ENCODE measurements at places on chromosomes 12 and 14.

GRCh38 chr14:38197784-38198335 is 9.8 kb upstream of the SSTR1 start:
- DNase-seq, result no peak

DNA sequence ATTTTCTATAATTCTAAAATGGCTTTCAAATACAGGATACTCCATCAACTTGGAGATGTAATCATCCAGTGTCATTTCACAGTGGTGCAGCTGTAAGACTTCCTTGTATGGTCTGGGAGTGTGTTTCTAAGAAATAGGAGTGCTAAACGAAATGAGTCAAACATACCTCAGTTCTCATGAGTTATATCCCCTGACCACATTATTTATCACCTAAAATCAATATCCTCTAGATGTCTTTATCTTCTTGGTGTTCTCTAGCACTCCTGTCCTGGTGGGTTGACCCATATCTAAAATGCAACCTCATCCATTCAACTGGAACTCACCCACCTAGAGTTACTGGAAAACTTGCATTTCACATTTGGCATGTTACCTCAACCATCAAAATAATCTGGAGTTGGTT is 33.2 kb downstream of the TMEM30B start:
- DNase-seq, result no peak

DNA sequence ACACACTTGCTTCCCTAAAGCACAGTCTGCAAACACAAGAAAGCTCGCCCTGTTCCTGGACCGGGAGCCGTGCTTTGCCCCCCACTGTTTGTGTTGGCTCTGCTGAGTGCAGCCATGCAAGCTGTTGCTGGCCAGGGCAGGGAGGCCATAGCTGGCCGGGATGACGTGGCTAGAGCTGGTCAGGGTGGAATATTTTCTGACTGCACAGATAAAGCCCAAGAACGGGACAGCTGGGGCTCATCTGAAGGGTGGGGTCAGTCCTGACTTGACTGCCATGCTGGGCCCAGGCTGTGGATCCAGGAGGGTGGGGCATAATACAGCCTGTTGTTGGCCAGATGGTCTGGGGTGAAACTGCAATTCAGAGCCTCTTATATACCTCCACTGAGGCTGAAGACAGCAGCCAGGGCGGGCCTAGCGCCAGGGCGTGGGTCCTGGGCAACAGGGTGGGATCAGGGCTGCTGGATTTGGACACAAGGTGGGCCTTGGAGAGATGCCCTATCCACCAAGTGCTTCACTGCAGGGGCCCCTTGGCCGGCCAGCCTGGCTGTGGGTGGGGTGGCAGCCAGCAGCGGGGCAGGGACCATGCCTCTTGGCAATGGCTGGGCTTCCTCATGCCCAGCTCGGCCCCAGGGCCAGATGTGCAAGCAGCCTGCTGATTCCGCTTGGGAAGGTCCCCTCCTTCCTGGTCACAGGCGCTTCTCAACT is 14.8 kb downstream of the KMT5A start:
- DNase-seq, result peak; percentile 51

DNA sequence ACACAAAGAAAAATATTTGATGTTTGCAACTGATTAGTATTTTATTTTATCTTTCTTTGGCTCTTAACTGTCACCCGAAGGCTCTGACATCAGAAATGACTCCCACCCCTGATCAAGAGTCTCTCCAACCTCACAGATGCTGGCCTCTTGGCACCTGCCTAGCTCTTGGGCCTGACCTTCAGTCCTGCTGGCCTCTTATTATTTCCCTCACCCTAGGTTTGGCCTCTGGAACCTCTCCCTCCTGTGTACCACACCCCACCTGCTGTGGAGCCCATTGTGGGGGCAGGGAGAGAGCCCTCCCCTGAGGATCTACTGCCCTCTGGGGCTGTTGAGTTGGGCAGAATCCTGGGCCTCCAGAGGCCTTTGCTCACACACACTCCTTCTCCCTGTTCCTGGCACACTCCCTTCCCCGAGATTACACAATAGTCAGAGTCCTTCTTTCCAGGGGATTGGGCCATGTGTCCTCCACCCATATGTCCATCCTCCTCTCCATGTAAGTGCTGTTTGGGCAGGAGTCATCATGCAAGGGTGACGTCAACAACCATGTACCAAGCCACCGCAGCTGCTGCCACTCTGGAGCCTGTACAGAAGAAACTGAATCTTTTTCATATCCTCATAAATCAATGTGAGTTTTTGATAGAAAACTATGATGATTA is 124.3 kb downstream of the RASSF9 start:
- DNase-seq, result no peak

GRCh38 chr14:53668897-53669296 is 287.7 kb downstream of the BMP4 start:
- no peak for DNase-seq

DNA sequence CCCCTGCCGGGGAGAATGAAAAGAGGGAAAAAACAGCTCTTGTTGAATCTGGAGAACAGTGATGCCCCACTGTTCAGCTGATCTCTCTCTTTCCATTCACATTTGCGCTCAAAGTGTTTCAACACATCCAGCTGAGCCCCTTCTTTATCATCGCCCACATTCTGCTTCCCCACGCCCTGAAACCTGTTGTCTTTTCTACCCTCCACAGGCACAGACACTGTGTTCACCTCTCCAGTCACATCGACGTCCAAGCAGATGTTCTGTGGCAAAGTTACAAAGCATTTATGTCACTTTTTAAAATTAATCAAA is 338.7 kb downstream of the EGLN3 start:
- no peak for DNase-seq

DNA sequence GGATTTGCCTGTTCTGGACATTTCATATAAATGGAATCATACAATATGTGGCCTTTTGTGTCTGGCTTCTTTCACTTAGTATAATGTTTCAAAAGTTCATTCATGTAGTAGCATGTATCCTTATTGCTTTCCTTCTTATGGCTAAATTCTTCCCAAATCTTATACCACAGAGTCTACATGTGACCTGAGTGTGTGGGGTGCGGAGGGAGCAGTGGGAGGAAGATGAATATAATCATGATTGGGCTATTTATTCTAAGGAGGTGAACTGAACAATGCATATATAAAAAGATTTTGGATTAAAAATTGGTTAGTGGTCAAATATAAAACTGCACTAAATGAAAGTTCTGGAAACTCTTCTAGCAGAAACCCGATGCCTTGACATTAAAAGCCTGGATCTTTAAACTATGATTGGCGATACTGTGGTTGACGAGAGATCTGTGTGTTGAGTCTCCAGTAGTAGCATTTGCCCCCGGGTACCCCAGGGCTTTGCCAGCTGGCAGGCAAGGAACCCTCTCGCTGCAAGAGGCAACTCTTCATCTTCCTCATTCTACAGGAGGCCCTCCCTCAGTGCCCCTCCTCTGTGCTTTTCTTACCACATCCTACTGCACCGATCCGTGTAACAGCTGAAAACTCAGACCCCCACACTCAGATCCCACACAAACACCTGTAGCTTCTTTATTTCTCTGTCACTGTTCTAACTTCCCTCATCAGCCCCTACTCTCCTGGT is 2.6 kb downstream of the CYP46A1 start:
- DNase-seq, result no peak

- no peak for DNase-seq
Observed at GRCh38 chr14:51428981-51429380, 188.9 kb downstream of the TMX1 start.

DNA sequence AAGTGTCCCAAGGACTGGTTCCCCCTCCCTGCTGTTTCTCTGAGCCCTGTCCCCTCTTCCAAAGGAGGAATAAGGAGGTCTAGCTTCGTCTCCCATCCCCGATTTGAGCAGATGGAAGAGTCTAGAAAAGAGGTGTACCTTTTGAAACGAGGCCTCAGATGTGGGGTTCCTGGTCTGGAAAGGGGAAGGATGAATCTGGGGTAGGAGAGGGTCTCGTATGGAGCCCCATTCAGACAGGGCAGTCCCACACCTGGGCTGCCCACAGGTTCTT is 13.3 kb downstream of the MEG3 start:
- no peak for DNase-seq

GRCh38 chr12:114392909-114393308 is 13.0 kb downstream of the TBX5 start:
- DNase-seq, result no peak

GRCh38 chr12:66852765-66853164 is 173.9 kb upstream of the GRIP1 start:
- no peak for DNase-seq

GRCh38 chr14:28758885-28759652 is 7.5 kb upstream of the FOXG1 start:
- no peak for DNase-seq

- no peak for DNase-seq
Observed at GRCh38 chr14:63513756-63514155, 29.4 kb downstream of the PPP2R5E start.

GRCh38 chr12:103947871-103948555 is 17.7 kb upstream of the TDG start:
- no peak for DNase-seq

DNA sequence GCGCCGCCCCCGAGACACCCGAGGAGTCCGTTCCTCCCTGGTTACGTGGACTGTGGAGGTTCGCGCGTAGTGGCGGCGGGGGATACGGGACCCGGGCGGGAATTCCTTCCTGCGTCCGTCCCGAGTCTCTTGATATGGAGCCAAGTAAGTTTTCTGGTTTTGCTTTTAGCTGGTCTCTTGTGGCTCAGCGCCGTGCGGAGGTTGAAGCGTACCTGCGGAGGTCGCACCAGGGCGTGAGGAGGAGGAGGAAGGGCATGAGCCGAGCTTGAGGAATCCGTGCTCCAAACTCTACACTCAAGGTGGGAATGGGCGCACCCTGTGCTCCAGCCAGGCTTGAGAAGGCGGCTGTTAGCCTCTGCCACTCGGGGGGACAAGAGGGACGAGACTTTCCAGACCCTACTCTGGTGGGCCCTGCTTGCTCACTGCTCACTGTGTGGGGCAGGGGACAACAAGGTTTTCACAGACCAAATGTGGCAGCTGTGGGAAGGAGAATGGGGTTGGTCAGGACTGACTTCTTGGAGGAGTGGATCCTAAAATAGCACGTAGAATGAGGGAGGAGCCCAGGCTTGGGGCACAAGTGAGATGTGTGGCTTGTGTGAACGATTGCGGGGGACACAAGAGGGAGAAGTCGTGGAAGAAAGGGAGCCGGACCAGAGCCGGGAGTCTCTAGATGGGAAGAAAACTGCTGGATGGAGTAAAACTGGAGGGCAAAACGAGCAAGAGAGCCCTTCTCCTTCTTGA is 577 bp downstream of the ATG101 start:
- DNase-seq, result no peak

DNA sequence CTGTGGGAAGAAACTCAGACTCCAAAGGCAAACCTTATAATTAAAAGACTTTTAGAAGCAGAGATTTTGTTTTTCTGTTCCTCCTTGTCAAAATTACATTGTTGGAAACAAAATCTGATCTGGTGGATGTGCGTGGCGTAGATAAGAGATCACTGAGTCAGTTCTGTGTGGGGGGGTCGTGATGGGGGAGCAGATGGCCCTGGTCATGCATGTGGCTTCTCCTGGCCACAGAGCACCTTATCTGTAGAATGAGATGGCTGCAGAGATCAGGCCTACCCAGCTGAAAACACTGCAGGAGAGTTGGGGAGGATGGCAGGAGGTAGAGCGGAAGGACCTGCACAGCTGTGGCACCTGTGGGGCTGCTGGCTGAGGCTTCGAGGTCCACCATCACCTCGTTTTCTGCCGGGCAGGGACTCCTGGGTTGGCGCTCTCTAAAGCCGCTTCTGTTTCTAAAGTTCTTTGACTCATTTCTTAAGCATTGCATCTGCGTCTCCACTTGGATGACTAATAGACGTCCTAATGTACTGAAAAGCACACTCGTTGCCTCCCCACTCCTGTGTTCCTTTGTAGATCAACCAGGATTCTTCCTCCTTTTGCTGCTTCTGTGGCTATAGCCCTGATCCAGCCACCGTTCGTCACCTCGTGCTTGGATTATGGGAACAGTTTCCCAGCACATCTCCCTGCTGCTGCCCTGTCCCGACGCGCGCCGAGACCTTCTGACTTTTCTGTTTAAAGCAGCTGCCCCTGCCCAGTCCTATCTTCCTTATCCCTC is 93.4 kb downstream of the TSPAN9 start:
- peak; percentile 69 for DNase-seq

- DNase-seq, result no peak
Observed at GRCh38 chr12:3101309-3102024, 24.3 kb downstream of the TSPAN9 start.

GRCh38 chr14:81517798-81518398 is 15.8 kb downstream of the SEL1L start:
- DNase-seq, result no peak

DNA sequence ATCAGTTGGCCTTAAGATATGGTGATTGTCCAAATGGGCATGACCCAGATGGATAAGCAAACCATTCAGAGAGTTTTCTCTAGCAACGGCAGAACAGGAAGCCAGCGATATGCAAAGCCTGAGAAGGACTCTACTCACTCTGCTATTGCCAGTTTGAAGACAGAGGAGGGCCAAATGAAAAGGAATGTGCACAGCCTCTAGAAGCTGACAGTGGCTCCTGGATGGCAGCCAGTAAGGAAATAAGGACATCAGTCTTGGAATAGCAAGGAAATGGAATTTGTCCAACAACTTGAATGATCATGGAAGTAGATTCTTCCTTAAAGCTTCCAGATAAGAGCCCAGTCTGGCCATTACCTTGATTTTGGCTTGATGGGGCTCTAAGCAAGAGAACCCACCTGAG is 60.0 kb downstream of the TMTC2 start:
- no peak for DNase-seq

DNA sequence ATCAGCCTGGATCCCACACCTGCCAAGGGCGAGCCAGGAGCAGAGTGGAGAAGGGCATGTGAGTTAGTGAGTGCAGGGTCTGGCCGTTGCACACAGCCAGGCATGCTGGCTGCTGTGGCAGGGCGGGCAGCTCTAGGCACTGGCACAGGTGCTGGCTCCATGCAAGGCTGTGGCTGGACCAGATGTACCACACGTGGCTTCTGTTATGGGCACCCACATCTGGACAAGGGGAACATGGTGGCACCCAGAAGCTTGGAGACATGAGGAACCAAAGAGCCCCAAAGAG is 20.1 kb downstream of the SERPINA3 start:
- DNase-seq, result no peak

Data from HFF-Myc (cell line).